ENCODE measurements at places on chromosomes 11 and 22.

DNA sequence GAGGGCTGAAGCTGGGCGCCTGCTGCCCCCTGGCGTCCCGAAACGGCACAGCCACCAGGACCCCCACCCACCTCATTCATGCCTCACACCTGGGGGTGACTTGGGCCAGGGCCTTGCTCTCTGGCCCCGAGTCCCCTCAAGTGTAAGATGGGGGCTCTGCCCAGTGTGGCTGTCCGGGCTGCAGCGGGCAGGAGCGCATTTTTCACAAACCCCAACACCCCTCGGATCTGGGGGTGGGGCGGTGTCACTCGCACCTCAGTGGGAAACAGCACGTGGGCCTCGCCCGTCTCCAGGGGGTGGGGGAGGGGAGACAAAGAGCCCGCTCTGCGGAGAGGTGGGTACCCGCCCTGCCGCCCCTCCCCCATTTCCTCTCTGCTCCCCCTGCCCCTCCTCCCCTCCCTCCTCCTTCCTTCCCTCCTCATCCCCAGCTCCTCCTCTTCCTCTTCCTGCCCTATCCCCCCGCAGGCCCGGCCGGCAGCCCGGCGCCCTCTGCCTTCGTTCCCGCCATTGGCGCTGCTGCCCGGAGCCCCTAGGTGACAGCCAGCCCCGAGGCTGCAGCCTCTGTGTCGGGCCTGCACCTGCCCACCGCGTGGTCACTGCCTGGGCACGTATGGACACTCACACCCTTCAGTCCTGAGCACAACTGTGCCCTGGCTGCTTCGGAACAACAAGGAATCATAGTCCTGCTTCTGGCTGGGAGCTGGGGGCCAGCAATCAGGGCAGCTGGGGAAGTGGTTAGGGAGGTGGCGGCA lies 6.8 kb upstream of the CDKN1C start:
- no peak for DNase-seq

DNA sequence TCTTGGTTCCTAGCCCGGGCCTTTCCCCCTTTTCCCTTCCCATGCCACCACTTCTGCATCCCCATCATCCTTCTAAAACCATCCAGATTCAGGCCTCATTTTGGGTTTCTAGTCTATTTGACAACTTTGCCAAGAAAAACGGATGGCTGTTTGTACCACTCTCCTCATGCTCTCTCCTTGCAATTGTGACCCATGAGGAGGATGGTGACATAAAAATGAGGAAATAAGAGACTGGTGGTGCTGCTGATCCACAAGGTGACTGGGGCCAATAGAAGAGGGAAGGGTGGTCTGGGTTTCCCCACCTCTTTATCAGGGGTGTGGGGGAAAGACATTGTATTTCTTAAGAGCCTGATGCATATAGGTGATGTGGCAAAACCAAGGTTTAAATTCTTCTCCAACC lies 1.0 kb downstream of the MS4A4A start:
- no peak for DNase-seq

GRCh38 chr11:104645261-104646222 lies 252.7 kb downstream of the CASP12 start:
- no peak for DNase-seq

DNA sequence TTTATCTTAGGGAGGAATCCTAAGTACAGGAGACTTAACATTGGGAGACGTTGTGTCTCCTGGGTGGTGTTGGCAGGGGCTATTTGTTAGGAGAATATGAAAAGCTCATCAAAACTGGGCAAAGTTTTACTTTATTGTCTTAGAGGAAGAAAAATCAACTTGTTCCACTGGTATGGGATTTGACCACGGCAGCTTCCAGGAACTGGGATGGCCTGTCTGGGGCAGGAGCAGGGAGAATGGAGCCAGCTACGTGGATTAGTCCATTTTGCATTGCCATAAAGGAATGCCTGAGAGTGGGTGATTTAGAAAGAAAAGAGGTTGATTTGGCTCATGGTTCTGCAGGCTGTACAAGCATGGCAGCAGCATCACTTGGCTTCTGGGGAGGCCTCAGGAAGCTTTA lies 198.4 kb downstream of the ADAMTS15 start:
- no peak for DNase-seq

DNA sequence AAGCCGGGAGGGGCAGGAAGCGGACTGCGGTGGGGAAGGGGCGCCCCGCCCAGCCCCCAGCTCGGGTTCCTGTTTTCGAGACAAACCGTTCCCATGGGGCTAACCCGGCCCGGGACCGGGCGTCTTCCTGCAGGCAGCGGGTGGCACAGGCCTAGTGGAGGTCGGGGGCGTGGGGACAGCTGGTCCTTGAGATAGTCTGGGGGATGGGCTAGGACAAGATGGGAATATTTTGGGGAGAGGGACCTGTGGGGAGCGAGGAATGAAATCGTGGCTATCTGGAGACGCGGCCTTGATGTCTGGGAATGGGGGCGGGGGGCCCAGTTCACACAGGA lies 1.2 kb upstream of the RASGRP2 start:
- no peak for DNase-seq

DNA sequence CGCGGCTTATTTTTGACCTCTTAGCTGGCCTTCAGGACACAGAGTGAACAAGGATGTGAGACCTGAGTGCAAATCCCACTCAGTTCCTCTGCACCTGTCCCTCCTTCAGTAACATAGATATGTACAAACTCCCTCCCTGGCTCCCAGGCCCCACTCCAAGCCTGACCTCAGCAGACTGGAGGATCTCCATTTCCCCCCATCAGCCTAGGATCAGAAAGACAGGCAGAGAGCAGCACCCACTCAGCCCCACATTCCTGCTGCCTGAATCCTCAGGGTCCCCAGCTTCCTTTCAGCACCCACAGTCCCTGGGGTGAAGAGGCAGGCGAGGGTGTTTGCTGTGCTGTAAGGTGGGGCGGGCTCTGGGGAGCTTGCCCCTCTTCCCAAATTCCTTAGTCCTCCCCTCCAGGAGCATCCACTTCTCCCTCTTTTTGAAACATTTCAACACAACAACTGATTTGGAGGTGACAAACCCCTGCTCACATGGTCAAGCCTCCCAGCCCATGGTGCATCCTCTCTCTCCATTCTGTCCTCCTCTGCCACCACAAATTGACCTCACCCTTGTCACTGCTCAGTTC lies 151.1 kb downstream of the FEZ1 start:
- DNase-seq, result no peak

DNA sequence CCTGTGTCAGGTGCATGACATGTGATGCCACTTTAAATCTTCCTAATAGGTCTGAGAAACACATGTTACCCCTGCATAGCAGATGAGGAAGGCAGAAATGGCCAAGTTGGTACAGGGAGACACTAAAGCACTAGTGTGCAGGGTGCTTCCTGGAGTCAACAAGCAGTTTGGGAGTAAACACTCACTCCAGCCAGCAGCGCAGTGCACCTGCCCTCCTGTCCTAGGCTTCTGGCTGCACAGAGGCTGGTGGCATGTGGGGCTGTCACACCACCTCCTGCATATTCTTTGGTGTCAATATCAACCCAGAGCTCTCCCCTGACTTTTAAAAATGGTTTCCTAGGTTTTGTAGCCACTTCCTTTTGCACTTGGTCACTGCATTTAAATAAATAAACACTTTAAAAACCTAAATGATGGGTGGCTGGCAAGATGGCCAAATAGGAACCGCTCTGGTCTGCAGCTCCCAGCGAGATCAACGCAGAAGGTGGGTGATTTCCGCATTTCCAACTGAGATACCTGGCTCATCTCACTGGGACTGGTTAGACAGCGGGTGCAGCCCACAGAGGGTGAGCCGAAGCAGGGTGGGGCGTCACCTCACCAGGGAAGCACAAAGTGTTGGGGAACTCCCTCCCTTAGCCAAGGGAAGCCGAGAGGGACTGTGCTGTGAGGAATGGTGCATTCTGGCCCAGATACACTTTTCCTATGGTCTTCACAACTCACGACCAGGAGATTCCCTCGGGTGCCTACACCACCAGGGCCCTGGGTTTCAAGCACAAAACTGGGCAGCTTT lies 33.5 kb downstream of the GAB4 start:
- no peak for DNase-seq

DNA sequence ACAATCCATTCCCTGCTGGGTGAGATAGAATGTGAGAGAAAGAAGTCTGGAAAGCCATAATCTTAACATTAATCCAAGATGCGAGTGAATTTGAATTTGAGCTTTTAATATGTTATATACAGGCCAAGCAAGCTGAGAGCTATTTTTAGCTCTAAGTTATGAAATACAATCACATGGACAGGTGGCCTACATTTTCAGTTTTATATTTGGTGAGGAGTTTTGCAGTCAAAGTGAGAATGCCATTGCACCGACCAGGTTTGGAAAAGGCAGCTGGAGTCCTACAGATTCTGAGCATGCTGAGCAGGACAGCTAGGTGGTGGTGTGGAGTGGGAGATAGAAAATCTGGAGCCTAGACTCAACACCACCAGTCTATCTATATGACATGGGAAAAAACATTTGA lies 12.0 kb downstream of the OR5B21 start:
- no peak for DNase-seq

DNA sequence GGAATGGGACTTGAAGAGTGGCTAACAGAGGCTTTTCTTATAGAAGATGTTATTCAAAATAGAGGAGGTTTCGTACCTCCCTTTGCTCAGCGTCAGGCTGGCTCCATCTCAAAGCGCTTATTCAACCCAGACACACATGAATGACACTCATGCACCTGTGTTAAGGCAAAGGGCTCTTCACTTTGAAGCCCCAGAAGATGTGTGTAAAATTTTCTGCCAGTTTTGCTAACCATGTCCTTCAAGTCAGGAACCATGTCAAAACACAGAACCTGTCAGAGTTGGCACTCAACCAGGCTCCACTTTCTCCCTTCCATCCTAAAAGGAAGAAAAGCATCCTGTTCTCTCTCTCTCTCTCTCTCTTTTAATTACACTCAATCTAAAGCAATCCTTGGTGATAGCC lies 352.8 kb upstream of the NARS2 start:
- DNase-seq, result no peak

DNA sequence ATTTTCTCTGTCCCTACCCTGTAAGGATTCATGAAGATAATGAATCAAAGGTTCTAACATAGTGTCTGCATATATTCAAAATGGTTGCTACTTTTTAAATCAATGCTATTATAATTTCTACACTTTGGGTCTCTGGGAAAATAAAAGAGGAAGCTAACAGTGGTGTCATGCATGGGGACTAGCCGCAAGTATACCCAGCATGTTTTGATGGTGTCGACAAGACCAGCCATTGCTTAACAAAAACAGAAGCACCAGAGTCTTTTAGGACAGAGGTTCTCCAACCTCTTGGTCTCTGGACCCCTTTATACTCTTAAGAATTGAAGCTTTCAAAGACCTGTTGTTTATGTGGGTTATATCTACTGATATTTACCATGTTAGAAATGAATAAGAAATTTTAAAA lies 37.8 kb downstream of the RNF141 start:
- DNase-seq, result no peak

GRCh38 chr11:36086366-36086765 lies 142.5 kb downstream of the LDLRAD3 start:
- DNase-seq, result no peak

DNA sequence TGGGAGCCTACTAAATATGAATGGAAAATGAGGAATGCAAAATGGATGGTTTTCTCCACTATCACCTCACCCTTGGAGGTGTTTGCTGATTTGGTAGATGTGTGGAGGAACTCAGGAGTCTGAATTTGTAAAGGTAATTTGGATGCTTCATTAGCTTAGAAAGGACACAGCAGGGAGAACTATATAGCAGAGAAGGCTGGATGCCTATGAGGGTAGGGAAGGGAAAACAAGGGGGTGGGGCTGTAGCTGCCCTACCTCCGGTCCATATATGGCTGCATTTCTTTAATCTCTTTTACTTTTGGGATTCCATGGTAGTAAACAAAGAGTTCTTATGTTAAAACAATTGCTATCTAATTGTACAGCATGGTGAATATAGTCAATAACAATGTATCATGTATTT lies 4.8 kb upstream of the EHF start:
- DNase-seq, result no peak

GRCh38 chr11:119000906-119001305 lies 3.0 kb downstream of the CENATAC start:
- no peak for DNase-seq

- DNase-seq, result no peak
Measured at GRCh38 chr11:38814670-38815069, 2216.6 kb upstream of the RAG2 start.

DNA sequence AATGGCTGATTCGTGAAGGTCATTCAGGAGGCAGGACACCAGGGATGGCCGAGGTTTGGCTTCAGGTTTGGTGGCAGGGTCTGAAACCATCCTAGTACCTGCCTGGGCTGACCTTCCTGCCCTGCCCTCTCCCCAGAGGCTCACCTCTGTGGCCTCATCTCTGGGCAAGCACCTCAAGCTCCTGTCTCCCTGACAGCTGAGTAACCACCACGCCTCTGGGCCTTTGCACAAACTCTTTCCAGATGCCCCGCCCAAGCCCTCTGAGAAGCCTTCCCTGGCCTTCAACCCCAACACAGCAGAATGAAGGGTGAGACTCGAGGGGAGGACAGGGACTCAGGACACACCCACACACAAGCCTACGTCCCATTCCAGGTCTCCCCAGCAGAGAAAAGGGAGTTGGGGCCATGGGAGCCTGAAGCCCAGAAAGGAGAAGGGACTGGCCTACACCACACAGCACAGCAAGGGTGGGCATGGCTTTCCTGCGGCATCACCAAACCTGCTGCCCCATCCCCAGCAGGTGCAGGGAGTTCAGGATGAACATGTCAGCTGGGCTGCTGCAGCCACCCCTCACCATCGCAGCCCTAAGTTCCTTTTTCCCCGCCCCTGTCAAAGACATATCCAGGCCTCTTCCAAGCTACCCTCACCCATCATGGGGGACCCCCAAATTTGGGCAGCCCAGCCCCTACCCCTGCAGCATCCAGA lies 2.4 kb downstream of the SHISA8 start:
- DNase-seq, result no peak

DNA sequence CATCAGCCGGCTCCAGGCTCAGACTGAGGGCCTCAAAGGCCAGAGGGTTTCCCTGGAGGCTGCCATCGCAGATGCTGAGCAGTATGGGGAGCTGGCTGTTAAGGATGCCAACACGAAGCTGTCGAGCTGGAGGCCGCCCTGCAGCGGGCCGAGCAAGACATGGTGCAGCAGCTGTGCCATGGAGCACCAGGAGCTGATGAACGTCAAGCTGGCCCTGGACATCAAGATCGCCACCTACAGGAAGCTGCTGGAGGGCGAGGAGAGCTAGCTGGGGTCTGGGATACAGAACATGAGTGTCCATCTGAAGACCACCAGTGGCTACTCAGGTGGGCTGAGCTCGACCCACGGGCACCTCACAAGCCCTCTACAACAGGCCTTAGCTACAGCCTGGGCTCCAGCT lies 4.0 kb upstream of the SCUBE2 start:
- DNase-seq, result no peak

GRCh38 chr11:112628676-112629075 lies 332.5 kb upstream of the NCAM1 start:
- DNase-seq, result no peak

GRCh38 chr22:27240298-27241075 lies 561.1 kb downstream of the MN1 start:
- DNase-seq, result no peak
